Activated naive CD4-positive, alpha-beta T cell treated with anti-CD3 and anti-CD28 coated beads for 36 hours (primary cell): ENCODE measurements at places on chromosomes 2 and 18. TPM values are rescaled to one million over a fixed set of nuclear protein-coding genes. Genes with fewer than 3 reads are reported as not detected.

The TSPYL6 gene
- not detected for total RNA-seq

The SNORC gene
- 1.1 TPM for total RNA-seq

- H3K4me3 ChIP-seq, result peak overlapping the region; percentile 86
- peak overlapping the region; percentile 97 for H3K27ac ChIP-seq
- peaks cover 42% of the 10 kb centered on the region for H3K4me1 ChIP-seq
- peak; percentile 44 for DNase-seq
Observed at GRCh38 chr2:48315896-48316194, 214.1 kb upstream of the STON1 start.

- peaks cover 3% of the 10 kb centered on the region for H3K27me3 ChIP-seq
- no peaks in the 10 kb centered on the region for H3K36me3 ChIP-seq
- DNase-seq, result no peak
- no peak overlapping the region for H3K27ac ChIP-seq
Observed at GRCh38 chr2:58541511-58541910, 300.4 kb upstream of the FANCL start.

DNA sequence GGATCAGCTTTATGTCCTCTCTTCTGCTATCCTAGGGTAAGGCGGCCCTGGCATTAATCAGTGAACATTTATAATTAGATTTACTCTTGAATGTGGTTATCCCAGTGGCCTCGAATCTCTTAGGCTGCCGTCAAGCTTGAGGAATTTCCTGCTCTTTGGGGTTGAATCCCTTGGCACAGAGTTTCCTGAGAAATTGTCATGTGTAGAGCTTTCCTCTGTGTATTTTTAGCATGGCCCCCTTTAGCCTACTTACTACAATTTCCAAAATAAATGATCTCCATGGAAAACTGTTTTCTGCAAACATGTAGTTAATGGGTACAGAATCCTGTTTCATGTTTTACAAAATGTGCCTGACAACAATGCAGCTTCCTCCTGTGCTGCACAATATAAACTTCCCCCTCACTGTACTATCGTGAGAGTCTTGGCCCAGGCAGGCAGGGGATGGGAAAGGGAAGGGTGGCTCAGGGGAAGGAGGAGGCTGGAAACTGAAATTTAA, 18.1 kb downstream of the NCAPH start:
- no peak for DNase-seq
- no peak overlapping the region for H3K4me3 ChIP-seq
- H3K36me3 ChIP-seq, result peaks cover 79% of the 10 kb centered on the region
- H3K4me1 ChIP-seq, result no peaks in the 10 kb centered on the region

DNA sequence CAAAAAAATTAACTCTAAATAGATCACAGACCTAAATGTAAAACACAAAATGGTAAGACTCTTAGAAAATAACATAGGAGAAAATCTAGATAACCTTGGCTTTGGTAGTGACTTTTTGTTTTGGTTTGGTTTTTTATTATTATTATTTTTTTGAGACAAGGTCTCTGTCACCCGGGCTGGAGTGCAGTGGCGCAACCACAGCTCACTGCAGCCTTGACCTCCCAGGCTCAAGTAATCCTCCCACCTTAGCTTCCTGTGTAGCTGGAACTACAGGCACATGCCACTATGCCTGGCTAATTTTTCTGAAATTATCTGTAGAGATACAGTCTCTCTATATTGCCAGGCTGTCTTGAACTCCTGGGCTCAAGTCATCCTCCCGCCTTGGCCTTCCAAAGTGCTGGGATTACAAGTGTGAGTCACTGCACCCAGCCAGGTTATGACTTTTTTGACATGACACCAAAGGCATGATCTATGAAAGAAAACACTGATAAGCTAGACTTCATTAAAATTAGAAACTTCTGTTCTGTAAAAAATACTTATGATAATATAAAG, 88.0 kb downstream of the HNRNPLL start:
- no peak overlapping the region for H3K27ac ChIP-seq
- no peak for DNase-seq
- no peaks in the 10 kb centered on the region for H3K27me3 ChIP-seq
- H3K4me3 ChIP-seq, result no peak overlapping the region

GRCh38 chr2:14936426-14936825, 303.9 kb downstream of the LRATD1 start:
- peaks cover 1% of the 10 kb centered on the region for H3K36me3 ChIP-seq
- no peaks in the 10 kb centered on the region for H3K27me3 ChIP-seq
- DNase-seq, result no peak
- no peaks in the 10 kb centered on the region for H3K4me1 ChIP-seq
- H3K4me3 ChIP-seq, result no peak overlapping the region
